ENCODE measurements at places on chromosomes 16 and 17.

DNA sequence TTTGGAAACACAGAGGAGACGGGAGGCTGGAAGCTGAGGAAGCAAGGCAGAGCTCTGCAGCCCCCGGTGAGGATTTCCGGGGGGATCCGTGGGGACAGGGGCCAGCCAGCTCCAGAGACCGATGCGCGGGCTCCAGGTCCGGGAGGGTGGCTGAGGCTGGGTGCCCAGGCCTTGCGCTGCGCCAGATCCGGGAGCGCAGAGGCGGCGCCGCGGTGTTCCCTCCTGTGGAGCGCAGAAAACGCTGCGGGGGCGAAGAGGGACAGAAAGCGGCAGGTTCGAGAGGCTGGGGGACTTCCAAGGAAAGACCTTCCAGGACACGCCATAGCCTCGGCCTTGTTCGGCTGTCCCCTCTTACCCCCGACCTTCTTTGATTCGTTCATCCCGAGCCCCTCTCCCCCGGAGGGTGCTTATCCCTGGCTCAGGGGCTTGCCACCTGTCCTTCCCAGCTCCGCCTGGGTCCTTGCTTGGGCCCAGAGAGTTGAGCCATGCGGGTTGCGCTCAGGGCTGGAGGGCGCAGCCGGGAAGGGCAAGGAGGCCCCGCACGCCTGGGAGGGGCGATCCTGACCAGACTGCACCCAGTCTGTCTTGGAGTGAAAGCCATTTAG lies 697 bp upstream of the SHISA9 start:
- no peak for DNase-seq

DNA sequence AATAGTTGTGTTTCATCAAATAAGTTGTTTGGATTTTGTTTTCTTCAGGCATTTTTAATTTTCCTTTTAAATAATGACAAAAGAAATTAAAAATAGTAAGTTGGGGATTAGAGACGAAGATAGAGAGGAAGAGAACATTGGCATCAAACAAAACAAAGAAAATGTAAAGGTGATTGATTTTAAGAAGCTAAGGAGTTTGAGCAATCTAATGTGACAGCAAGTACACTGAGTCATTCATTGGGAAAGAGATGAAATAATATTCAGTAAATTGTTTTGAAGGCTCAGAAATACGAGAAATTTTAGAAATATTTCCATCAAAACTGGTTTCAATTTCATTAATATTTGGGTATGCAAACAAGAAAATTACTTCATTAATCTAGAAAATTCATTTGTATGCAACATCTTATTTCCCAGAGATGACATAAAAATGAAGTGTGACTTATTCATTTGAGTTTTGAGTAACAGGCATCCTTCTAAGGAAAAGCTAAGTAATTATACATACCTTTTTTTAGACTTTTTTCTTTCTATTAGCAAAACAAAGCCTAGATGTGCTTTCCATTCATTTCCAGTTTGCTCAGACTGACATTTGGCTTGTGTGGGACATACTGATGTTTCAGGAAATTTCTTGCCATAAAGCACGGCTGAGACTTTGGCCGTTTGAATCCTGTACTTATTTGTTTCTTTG lies 66.7 kb downstream of the COX10 start:
- DNase-seq: no peak

DNA sequence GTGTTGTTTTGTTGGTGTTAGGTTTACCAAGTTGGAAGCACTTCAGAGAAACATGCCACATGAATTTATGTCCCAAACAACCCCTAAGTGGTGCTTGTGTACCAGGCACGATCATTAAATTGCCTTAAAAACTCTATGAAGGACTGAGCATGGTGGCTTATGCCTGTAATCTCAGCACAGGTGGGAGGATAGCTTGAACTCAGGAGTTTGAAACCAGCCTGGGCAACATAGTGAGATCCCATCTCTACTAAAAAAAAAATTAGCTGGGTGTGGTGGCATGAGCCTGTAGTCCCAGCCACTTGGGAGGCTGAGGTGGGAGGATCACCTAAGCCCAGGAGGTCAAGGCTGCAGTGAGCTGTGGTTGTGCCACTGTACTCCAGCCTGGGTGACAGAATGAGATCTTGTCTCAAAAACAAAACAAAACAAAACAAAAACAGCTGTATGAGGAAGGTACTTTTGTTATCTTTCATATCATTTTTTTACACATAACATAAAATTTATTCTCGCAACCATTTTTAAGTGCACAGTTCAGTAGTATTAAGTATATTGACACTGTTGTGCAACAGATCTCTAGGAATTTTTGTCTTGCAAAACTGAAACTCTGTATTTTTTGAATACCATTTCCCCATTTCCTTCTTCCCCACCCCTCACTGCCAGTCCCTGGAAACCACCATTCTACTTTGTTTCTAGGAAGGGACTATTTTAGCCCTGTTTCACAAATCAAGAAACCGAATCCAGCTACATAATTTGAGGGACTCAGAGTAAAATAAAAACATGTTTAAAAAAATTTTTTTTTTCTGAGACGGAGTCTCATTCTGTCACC lies 14.3 kb upstream of the RBBP6 start:
- DNase-seq: no peak

GRCh38 chr17:8841844-8842243 lies 25.6 kb downstream of the PIK3R6 start:
- DNase-seq: no peak

DNA sequence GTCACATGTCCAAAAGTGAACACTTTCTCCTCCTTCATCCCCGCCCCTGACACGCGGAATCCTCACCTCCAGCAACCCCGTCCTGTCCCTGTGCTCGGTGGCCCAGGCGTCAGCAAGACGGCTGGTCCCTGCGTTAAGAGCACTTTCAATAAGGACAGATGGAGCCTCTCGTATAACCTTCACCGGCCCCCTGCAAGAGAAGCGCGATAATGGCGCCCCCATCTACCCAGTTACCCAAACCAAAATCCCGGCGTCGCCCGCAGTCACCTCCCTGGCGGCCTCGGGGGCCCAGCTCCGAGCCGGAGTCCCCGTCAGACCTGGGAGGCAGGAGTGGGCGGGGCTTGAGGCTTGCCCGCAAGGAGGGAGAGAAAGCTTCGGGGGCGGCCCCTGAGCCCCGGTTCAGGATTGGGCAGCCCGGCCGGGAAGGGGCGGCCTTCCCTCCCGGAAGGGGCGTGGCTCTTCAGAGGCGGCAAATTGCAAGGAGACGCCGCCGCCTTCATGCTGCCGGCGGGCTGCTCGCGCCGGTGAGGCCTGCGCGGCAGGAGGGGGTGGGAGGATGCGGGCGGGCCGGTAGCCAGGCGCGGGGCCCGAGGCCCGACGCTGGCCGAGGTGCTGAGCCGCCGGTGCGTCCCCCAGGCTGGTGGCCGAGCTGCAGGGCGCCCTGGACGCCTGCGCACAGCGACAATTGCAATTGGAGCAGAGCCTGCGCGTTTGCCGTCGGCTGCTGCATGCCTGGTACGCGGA lies at the start of gene TEDC2:
TSS of gene TEDC2 (plus strand) at position 463 of the 744 bp plus-strand sequence. CDS start at position 499, 36 bp downstream.
- peak; percentile 97 for DNase-seq

GRCh38 chr16:47156680-47157215 lies 13.0 kb upstream of the NETO2 start:
- DNase-seq: no peak

GRCh38 chr17:79830763-79831264 lies 8.4 kb downstream of the CBX4 start:
- no peak for DNase-seq

GRCh38 chr16:84547546-84548061 lies 43.1 kb upstream of the MEAK7 start:
- DNase-seq: no peak

GRCh38 chr16:57403965-57404817 lies at the start of gene CCL17:
Gene CCL17, plus strand, starts transcription at chr16:57404767. Its CDS starts 9,166 bp downstream, at chr16:57413933.
- DNase-seq: no peak

DNA sequence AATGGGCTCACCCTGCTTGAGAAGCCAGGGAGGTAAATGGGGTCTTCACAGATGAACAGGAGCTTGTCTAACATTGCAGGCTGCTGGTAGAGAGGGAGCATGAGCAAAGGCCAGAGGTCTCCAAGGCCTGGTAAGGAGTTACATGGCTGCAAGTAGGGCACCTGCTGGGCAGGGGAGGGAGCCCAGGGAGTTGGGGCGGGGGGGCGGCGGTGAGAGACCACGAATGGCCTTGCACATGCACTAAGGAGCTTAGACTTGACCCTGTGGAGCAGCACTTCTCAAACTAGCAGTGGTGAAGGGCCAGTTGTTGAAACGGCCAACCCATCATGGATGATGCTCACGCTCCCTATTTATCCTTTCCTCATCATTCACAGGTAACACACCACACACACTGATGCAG lies 38.4 kb downstream of the ERN1 start:
- DNase-seq: no peak

- DNase-seq: no peak
These were observed 23.6 kb downstream of the BAHCC1 start for GRCh38 chr17:81418710-81419318.

DNA sequence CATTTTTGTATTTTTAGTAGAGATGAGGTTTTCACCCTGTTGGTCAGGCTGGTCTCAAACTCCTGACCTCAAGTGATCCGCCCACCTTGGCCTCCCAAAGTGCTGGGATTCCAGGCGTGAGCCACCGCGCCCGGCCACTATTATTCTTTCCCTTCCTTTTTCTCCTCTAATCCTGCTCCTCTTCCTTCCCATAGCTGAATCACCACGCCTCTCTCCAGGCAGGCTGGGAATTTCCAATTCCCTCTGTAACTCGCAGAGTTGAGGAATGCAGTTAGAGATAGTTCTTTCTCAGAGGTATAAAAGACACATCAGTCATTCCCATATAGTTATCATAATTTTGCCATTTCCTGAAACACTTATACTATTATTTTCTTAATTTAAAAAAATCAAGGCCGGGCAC lies 11.2 kb downstream of the METTL16 start:
- DNase-seq: no peak

DNA sequence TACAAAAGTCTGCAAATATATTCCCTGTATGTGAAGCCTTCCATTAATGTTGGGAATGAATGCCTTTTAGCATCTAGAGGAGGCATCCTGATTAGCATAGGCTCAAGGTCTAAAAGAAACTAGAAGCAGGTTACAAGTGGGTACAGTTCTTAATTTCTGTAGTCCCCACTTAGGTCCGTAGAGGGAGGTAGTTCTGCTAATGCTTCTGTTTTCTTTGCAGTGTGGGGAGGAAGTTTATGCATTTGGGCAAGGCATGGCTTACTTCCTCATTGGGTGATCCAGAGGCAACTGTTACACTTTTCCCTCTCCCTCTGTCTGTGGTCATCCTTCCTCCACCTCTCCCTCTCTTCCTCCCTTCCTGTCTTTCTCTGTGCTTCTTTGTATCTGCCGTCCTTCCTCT lies 108.4 kb upstream of the ZKSCAN2 start:
- no peak for DNase-seq

DNA sequence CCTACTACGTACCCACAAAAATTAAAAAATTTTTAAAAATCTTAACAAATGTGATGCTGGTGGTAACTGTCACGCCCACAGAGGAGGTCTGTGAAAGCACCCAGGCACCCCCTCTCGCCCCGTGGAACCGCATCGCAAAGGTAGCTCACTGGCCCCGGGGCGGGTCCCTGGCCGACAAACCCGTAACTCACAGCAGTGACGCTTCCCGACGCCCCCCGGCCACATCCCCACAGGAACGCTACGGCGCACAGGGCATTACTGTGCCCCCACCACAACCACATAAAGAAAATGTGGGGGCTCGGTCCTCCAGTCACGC lies 366 bp downstream of the ANKS3 start:
- DNase-seq: no peak

DNA sequence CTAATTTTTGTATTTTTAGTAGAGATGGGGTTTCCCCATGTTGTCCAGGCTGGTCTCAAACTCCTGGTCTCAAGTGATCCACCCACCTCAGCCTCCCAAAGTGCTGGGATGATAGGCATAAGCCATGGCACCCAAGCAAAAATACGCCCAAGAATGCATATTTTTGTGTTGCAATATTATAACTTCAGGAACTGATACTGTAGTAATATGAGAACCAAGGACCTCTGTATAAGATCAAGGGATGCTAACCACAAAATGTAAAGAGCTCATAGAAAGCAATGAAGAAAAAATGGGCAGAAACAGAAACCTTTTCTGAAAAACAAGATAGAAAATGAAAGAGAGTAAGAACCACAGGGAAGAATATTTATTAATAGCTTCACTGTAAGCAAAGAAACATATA lies 183.6 kb upstream of the RPL38 start:
- no peak for DNase-seq

DNA sequence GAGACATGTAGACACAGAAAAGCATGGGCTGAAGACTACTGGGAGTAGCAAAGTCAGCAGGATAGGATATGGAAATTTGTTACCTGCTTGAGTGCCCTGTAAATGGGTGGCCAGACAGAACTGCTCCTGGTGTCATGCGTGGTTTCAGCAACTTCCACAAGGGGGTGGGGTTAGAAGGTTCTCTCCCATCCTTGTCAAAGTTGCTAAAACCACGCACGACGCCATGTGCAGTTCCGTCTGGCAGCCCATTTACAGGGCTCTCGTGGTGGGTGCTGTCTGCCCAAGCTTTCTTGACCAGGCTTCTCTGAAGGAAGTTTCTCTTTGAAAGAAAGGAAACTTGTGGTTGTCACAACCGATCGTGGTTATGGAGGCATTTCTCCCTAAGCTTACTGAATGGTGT lies 6.9 kb upstream of the DBNDD1 start:
- no peak for DNase-seq

DNA sequence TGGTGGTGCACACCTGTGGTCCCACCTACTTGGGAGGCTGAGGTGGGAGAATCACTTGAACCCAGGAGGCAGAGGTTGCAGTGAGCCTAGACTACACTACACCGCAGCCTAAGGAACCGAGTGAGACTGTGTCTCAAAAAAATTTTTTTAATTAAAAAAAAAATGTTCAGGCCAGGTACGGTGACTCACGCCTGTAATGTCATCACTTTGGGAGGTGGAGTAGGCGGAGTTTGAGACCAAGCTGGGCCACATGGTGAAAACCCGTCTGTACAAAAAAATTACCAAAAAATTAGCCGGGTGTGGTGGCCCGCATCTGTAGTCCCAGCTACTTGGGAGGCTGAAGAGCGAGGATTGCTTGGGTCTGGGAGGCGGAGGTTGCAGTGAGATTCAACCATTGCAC lies 3.6 kb upstream of the FAM222B start:
- DNase-seq: no peak

DNA sequence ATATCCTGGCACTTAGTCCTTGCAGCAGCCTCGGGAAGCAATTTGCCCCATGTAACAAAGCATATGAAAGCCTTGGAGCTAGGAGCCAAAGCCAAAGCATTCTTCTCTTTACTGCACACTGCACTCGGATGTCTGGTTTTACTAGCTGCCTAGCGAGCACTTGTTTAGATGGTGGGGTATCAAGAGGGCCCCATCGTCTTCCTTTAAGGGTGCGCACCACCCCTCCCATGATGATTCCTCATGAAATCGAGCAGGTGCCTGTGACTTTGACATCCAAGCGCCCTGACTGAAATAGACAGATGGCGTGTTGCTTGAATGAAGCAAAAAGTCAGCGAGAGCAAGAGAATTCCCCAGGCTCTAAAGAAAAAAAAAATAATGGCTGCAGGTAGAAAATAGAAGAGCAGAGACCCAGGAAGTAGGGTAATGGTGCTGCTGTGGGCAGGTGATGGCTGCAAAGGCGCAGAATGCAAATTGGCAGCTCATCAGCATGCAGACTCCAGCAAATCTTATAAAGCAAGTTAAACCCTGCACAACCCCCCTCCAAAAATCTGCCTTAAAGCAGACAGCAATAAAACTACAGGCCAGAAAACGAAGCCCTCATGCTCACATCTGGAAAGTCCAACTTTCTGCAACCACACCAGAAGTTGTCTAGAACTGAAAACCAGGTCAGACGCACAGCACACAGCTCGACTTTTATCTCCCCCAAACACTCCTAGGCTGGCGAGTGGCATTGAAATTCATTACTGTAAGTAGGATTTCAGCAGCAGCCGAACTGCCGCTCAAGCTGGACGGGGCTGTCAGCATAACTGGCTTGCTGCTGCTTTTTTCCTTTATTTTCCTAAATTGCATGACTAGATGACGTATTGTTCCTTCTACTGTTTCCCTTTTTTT lies 384.3 kb downstream of the RBFOX1 start:
- no peak for DNase-seq

- no peak for DNase-seq
These were observed 20.6 kb upstream of the PRKAR1A start for GRCh38 chr17:68491381-68492231.

All from T-cell (primary cell).